ENCODE measurements at places on chromosomes 3 and 15.

DNA sequence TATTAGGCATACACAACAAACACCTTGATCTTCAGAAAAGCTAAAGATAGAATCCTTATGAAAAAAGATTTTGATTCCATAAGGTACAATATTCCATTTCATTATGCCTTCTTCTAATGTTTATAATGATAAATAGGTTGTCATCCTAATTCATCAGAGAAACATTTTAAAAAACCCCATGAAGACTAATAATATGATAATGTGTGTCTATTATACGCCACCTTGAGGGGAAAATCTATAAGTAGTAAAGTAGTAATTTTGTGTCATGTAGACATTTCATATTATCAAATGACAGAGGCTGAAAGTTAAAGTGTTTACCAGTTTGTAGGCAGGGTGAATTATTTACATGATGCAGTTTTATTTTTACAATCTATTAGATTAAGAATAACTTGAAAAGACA is 524.3 kb downstream of the GBE1 start:
- no peaks in the 10 kb centered on the region for H3K27me3 ChIP-seq
- no peak for DNase-seq
- H3K27ac ChIP-seq: no peak overlapping the region
- no peaks in the 10 kb centered on the region for H3K36me3 ChIP-seq
- H3K4me3 ChIP-seq: no peak overlapping the region

GRCh38 chr3:102238362-102238761 is 196.5 kb upstream of the ZPLD1 start:
- H3K4me3 ChIP-seq: no peak overlapping the region
- H3K36me3 ChIP-seq: no peaks in the 10 kb centered on the region
- DNase-seq: no peak
- H3K27me3 ChIP-seq: no peaks in the 10 kb centered on the region

DNA sequence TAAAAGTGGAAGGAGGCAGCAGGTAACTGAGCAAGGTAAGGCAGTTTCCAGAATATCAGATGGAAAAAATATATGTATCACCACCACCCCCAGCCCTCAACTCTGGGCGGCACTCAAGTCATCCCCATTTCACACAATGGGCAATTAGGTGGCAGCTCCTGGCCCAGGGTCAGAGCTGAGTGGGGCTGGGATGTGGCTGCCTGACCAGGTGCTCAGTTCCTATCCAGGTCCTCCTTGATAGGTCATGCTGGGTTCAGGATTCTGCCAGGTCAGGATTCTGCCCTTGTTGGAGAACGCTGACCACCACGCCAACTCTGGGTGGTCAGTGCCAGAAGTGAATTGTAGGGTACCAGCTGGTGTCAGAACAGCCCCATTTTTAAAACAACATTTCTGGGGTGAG is 29.5 kb downstream of the RAB6B start:
- H3K36me3 ChIP-seq: no peaks in the 10 kb centered on the region
- no peak overlapping the region for H3K4me3 ChIP-seq
- no peak for DNase-seq
- H3K27me3 ChIP-seq: no peaks in the 10 kb centered on the region
- no peaks in the 10 kb centered on the region for H3K4me1 ChIP-seq
- no peak overlapping the region for H3K27ac ChIP-seq

DNA sequence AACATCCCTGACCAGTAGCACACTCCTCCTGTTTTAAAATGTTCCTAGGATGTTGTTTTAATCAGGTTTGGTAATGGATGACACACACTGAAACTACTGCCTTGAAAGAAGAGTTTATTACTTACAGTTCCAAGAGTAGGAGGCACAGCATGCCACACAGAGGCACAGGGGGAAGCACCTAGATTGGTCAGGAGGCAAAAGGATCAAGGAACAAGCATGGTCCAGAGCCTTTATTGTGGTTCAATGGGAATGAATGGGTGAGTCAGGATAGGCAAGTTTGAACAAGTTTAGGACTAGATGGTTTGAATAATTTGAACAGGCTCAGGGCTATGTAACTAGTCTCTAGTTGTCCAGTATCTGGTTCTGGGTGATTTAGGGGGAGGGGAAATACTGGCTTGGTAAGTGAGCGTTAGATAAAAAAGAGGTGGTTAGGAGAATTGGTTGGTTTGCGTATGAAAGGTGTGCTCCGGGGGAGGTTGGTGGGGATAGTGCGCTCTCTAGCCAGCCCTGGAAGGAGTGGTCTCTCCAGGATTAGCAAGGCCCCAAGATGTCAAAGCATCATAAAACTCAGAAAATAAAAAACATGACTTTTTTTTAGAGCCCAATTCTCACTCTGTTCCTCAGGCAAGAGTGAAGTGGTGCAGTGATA is 35.1 kb downstream of the TMOD3 start:
- H3K36me3 ChIP-seq: peaks cover 51% of the 10 kb centered on the region
- H3K27ac ChIP-seq: no peak overlapping the region
- H3K27me3 ChIP-seq: no peaks in the 10 kb centered on the region
- H3K4me1 ChIP-seq: peaks cover 19% of the 10 kb centered on the region
- DNase-seq: no peak

GRCh38 chr3:117510396-117510795 is 800.8 kb downstream of the TUSC7 start:
- H3K27me3 ChIP-seq: no peaks in the 10 kb centered on the region
- H3K27ac ChIP-seq: no peak overlapping the region
- H3K4me1 ChIP-seq: no peaks in the 10 kb centered on the region
- no peak overlapping the region for H3K4me3 ChIP-seq
- no peaks in the 10 kb centered on the region for H3K36me3 ChIP-seq

- no peak for DNase-seq
- no peaks in the 10 kb centered on the region for H3K4me1 ChIP-seq
- H3K4me3 ChIP-seq: no peak overlapping the region
- H3K27me3 ChIP-seq: no peaks in the 10 kb centered on the region
- H3K27ac ChIP-seq: no peak overlapping the region
These were observed 799.7 kb downstream of the CADM2 start for GRCh38 chr3:85758442-85758841.

GRCh38 chr15:38414357-38414756 is 39.6 kb upstream of the FAM98B start:
- no peak overlapping the region for H3K4me3 ChIP-seq
- no peak for DNase-seq
- H3K36me3 ChIP-seq: no peaks in the 10 kb centered on the region
- no peak overlapping the region for H3K27ac ChIP-seq
- H3K4me1 ChIP-seq: no peaks in the 10 kb centered on the region
- H3K27me3 ChIP-seq: peaks cover 12% of the 10 kb centered on the region

DNA sequence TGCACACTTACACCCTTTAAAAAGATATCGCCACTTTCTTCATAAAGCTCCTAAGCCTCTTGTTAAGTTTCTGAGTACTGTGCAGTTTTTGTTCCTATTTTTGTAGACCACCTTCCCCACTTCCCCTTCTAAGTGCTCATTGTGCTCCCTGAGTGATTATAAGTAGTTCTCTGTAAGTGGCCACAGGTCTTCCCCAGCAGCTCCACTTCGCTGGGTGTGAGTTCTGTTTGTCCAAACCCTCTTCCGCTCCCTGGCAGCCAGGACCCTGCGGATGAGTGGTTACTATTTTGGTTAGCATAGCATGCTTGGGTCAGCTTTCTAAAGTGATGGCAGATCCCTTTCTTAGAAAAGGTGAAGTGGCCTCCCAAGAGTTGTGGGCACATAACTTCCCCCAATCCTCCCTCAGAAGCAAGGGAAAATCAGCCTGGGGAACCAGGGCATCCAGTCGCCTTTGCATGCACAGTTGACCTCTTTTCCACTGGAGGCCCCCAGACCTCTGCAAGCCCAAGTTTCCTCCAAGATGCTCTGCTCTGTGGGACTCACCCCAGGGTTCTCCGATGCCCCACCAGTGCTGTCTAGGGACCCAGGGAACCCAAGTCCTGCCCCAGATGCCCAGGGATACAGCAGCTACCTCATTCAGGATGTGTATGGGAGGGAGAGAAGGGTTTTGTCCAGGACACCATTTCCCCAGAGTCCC is 69.6 kb downstream of the ATP10A start:
- H3K27ac ChIP-seq: no peak overlapping the region
- peaks cover 44% of the 10 kb centered on the region for H3K4me1 ChIP-seq
- H3K4me3 ChIP-seq: no peak overlapping the region
- no peaks in the 10 kb centered on the region for H3K36me3 ChIP-seq

- no peak overlapping the region for H3K4me3 ChIP-seq
- no peaks in the 10 kb centered on the region for H3K36me3 ChIP-seq
- H3K27ac ChIP-seq: no peak overlapping the region
- H3K4me1 ChIP-seq: no peaks in the 10 kb centered on the region
- no peak for DNase-seq
These were observed 73.5 kb upstream of the ALDH1A3 start for GRCh38 chr15:100806157-100806556.

- H3K27me3 ChIP-seq: peaks cover 51% of the 10 kb centered on the region
- no peaks in the 10 kb centered on the region for H3K36me3 ChIP-seq
- peaks cover 15% of the 10 kb centered on the region for H3K4me1 ChIP-seq
- no peak for DNase-seq
- no peak overlapping the region for H3K27ac ChIP-seq
These were observed 17.0 kb downstream of the RGMA start for GRCh38 chr15:93072011-93072410.

DNA sequence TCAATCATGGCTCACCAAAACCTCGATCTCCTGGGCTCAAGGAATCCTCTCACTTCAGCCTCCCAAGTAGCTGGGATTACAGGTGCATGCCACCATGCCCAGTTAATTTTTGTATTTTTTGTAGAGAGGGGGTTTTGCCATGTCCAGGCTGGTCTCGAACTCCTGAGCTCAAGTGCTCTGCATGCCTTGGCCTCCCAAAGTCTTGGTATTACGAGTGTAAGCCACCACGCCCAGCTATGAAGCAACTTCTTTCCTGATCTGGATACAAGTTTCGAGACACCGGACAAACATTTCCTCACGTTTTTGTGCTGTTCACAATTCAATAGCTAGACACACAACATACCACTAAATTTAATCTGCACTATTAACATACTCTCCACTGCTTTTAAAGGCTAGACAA is 3.4 kb upstream of the SYNM start:
- no peak overlapping the region for H3K27ac ChIP-seq
- H3K36me3 ChIP-seq: no peaks in the 10 kb centered on the region
- no peak overlapping the region for H3K4me3 ChIP-seq

GRCh38 chr15:40594429-40594836 is 384 bp downstream of the KNL1 start:
- H3K36me3 ChIP-seq: no peaks in the 10 kb centered on the region
- peak overlapping the region; percentile 78 for H3K4me3 ChIP-seq
- no peak for DNase-seq

GRCh38 chr3:36776436-36776835 is 12.1 kb upstream of the DCLK3 start:
- H3K27me3 ChIP-seq: no peaks in the 10 kb centered on the region
- H3K27ac ChIP-seq: no peak overlapping the region
- H3K36me3 ChIP-seq: no peaks in the 10 kb centered on the region
- no peak for DNase-seq

- H3K27me3 ChIP-seq: no peaks in the 10 kb centered on the region
- no peaks in the 10 kb centered on the region for H3K36me3 ChIP-seq
- no peak for DNase-seq
- H3K4me3 ChIP-seq: no peak overlapping the region
- no peaks in the 10 kb centered on the region for H3K4me1 ChIP-seq
These were observed 255.6 kb upstream of the SEMA6D start for GRCh38 chr15:47461652-47462141.

- peak overlapping the region; percentile 92 for H3K4me3 ChIP-seq
- DNase-seq: no peak
- H3K27ac ChIP-seq: peak overlapping the region; percentile 88
- no peaks in the 10 kb centered on the region for H3K27me3 ChIP-seq
- peaks cover 14% of the 10 kb centered on the region for H3K4me1 ChIP-seq
- H3K36me3 ChIP-seq: no peaks in the 10 kb centered on the region
These were observed 513 bp downstream of the CLASP2 start for GRCh38 chr3:33717616-33717865.

DNA sequence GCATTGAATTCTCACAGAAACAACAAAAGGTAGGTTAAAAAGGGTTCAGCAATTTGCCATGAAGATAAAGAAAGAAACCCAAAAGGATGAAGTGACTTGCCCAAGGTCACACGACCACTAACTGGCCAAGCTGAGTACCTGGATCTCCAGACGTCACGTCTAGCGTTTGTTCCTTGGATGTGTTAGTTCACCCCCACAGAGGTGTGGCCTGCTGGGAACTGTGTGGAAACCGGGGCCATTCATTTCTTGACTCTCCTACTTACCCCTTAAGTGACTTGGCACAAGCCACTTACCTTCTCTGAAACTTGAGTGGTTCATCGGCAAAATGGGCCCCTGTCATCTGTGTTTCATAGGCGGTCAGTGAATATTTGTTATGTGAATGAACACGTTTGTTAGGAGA is 244.3 kb upstream of the SLCO3A1 start:
- H3K27me3 ChIP-seq: peaks cover 1% of the 10 kb centered on the region
- no peak overlapping the region for H3K4me3 ChIP-seq
- no peaks in the 10 kb centered on the region for H3K4me1 ChIP-seq
- H3K27ac ChIP-seq: no peak overlapping the region

- no peaks in the 10 kb centered on the region for H3K36me3 ChIP-seq
- no peaks in the 10 kb centered on the region for H3K27me3 ChIP-seq
- DNase-seq: peak; percentile 51
- no peak overlapping the region for H3K4me3 ChIP-seq
These were observed 28.8 kb upstream of the UBL7 start for GRCh38 chr15:74489518-74490338.

DNA sequence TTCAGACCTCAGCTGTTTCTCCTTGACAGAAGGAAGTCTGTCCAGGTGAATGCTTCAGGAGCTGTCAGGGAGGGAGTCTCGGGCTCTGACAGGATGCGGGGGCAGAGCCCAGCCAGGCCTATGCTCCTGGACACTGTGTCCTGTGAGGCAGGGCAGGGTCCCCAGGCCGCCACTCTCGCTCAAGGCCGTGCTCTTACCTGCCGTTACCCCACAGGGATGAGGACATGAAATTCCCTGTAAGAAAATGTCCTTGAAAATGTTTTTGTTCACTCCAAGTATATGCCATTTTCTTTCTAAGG is 63.9 kb downstream of the BOC start:
- H3K27me3 ChIP-seq: no peaks in the 10 kb centered on the region
- peaks cover 4% of the 10 kb centered on the region for H3K4me1 ChIP-seq
- no peak overlapping the region for H3K27ac ChIP-seq
- no peaks in the 10 kb centered on the region for H3K36me3 ChIP-seq
- no peak for DNase-seq
- no peak overlapping the region for H3K4me3 ChIP-seq
